ENCODE measurements at places on chromosomes 11 and 22. TPM values are rescaled to one million over a fixed set of nuclear protein-coding genes. Genes with fewer than 3 reads are reported as not detected.

DNA sequence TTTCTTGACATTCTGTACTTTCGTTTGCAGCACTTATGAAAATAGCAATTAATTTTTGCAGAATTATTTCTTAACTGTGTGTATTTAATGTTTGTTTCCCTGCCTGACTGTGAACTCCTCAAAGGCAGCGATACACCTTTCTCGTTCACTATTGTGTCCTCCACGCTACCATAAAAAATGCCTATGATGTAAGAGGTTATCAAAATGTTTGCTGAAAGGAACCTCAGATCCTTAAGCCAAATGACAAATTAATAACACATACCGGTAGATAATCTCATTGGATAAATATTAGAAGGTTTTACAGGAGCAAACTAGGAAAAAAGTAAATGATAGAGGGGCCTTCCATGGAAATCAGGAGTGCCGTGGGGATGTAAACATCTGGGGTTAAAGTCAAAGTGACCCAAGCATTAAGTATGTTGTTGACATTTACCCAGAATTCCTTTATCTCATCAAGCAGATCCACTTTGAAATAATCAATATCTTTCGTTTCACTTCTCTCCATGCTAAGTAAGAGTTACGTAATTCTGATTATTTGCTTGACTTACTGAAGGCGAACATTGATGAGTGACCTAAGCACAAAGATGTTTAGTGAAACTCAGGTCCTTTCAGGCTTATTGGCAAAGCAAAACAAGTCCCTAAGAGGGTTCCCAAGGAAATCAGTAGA lies 2.6 kb upstream of the OOSP3 start:
- H3K36me3 ChIP-seq: no peaks in the 10 kb centered on the region
- H3K4me1 ChIP-seq: no peaks in the 10 kb centered on the region
- no peak overlapping the region for H3K4me3 ChIP-seq
- H3K27ac ChIP-seq: no peak overlapping the region

- no peak overlapping the region for H3K27ac ChIP-seq
- no peaks in the 10 kb centered on the region for H3K4me1 ChIP-seq
- no peak for DNase-seq
- no peak overlapping the region for H3K4me3 ChIP-seq
- H3K27me3 ChIP-seq: no peaks in the 10 kb centered on the region
- no peaks in the 10 kb centered on the region for H3K36me3 ChIP-seq
Measured at GRCh38 chr11:120248551-120249278, 8.8 kb downstream of the POU2F3 start.

The CPT1B gene
- 43.6 TPM for total RNA-seq

- H3K4me1 ChIP-seq: no peaks in the 10 kb centered on the region
- H3K36me3 ChIP-seq: peaks cover 24% of the 10 kb centered on the region
- no peak overlapping the region for H3K4me3 ChIP-seq
- no peak for DNase-seq
Measured at GRCh38 chr11:59574467-59574866, 41.1 kb downstream of the OSBP start.

DNA sequence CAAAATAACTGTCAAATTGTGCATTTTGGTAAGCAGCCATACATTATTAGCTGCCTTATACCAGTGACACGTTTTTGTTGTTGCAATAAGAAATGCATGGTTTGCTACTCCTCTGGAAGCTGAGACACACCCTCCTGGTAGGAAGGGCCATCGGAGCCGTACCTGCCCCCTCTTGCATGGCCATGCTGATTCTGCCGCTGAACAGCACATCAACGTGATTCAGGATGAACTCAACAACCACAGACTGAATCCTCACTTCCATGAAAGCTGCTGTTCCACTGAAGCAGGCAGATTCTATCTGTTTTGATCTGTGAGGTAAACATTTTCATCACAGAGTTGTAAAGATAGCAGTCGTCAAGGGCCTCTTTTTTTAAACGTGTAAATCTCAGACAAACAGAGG lies 38.6 kb upstream of the TP53AIP1 start:
- no peaks in the 10 kb centered on the region for H3K27me3 ChIP-seq
- no peak for DNase-seq
- H3K27ac ChIP-seq: no peak overlapping the region
- H3K4me3 ChIP-seq: no peak overlapping the region
- H3K36me3 ChIP-seq: no peaks in the 10 kb centered on the region
- no peaks in the 10 kb centered on the region for H3K4me1 ChIP-seq

DNA sequence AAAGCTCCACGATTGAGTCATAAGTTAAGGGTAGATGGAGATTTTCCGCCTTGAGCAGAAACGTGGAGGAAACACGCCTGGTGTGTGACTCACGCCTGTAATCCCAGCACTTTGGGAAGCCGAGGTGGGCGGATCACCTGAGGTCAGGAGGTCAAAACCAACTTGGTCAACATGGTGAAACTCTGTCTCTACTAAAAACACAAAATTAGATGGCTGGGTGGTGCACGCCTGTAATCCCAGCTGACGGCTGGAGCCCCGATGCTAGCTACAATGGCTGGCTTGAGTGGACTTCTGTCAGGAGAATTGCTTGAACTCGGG lies 17.3 kb upstream of the DGCR8 start:
- no peak overlapping the region for H3K27ac ChIP-seq
- H3K27me3 ChIP-seq: no peaks in the 10 kb centered on the region

DNA sequence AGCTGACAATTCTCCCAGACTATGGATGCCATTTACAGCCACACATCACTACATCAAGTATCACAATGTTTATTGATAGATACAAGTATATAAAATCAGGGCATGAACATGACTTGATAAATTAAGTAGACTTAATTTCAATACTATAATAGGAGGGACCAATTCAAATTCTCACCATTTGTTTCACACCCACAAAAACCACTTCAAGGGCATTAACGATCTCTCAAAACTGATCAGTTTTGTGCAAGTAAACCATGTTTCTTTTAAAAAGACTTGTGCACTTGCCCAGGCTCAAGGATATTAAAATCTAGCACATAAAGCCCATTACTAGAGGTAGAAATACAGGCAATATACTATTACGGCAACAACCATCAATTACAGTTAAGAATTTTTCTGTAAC lies 11.7 kb downstream of the EIF4G2 start:
- H3K27ac ChIP-seq: no peak overlapping the region
- H3K36me3 ChIP-seq: peaks cover 55% of the 10 kb centered on the region
- no peaks in the 10 kb centered on the region for H3K27me3 ChIP-seq
- DNase-seq: no peak
- H3K4me1 ChIP-seq: peaks cover 65% of the 10 kb centered on the region

- no peaks in the 10 kb centered on the region for H3K36me3 ChIP-seq
- peaks cover 6% of the 10 kb centered on the region for H3K4me1 ChIP-seq
- H3K27me3 ChIP-seq: no peaks in the 10 kb centered on the region
- H3K4me3 ChIP-seq: no peak overlapping the region
- DNase-seq: no peak
Measured at GRCh38 chr11:123427405-123427804, 2.7 kb upstream of the GRAMD1B start.

- peaks cover 18% of the 10 kb centered on the region for H3K4me1 ChIP-seq
- H3K27ac ChIP-seq: no peak overlapping the region
- peaks cover 37% of the 10 kb centered on the region for H3K27me3 ChIP-seq
- peak overlapping the region; percentile 30 for H3K4me3 ChIP-seq
- H3K36me3 ChIP-seq: no peaks in the 10 kb centered on the region
- peak; percentile 19 for DNase-seq
Measured at GRCh38 chr11:16613512-16614381, 124.7 kb upstream of the C11orf58 start.

The FADS2 gene
- total RNA-seq: 7.2 TPM

DNA sequence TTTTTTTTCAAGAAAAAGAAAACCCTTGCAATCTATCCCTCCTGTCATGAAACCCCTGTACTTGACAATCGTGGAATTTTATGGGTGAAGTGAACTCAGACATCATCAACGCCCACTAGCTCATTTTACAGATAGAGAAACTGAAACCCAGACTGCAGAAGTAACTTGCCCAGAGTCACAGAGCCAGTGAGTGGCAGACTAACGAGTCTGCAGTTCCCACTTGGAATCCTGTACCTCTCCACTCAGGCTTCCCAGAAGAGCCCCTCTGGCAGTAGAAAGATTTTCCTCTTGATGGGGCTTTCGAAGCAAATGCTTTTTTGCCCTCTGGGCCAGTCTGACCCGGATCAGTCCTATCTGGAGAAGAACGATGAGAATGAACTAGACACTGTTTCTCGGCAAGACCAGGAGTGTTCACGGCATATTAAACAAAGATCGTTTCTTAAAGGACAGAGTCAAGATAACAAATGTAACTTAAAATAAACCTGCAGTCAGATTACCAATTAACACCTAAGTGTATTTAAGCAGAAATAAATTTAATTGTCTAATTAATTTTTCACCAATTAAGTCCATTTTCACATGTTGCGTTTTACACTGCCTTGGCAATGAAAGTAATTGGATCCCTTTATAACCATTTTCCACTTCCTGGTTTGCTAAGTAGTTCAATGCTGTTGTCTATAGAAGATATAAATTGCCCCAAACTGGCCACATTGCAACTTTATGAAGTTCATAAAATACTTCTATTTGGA lies 61.3 kb upstream of the CREB3L1 start:
- H3K36me3 ChIP-seq: no peaks in the 10 kb centered on the region
- no peak overlapping the region for H3K4me3 ChIP-seq
- no peak overlapping the region for H3K27ac ChIP-seq
- no peak for DNase-seq
- no peaks in the 10 kb centered on the region for H3K27me3 ChIP-seq

The CNTN5 gene
- not detected for total RNA-seq

The OR4A16 gene
- total RNA-seq: not detected

DNA sequence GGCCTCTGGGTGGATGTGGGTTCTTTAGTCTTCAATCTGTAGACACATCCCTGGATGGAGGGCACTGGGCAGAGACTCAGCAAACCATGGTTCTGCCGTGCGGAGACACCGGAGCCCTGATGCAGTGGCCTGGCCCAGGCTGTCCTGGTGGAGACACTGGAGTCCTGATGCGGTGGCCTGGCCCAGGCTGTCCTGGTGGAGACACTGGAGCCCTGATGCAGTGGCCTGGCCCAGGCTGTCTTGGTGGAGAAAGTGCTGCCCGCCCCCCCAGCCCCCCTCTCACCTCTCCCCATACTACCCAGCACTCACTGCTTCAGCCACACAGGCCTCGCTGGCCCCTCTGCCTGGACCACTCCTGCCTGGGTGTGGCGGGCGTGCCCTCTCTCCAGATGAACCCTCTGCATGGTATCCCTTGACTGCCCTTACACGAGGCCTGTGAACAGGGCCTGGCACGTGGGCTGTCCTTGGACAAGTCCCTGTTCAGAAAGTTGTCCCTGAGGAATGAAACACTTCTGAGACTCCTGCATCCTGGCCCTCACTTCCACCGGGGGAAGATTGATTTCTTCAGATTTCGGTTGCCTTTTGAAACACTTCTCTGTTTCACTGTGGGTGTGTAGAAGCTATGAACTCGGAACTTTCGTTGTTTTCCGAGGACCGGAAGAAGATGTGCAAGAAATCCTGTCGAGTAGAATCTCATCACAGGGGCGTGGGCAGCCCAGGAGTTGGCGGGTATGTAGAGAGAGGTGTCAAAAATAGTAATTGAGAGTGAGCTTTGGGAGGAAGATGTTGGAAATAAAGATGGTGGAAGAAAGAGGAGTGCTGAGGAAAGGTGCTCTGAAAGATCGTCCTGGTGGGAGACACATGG lies 26.2 kb downstream of the IGHMBP2 start:
- no peaks in the 10 kb centered on the region for H3K4me1 ChIP-seq
- H3K27ac ChIP-seq: no peak overlapping the region
- peaks cover 45% of the 10 kb centered on the region for H3K36me3 ChIP-seq
- DNase-seq: no peak
- no peak overlapping the region for H3K4me3 ChIP-seq

DNA sequence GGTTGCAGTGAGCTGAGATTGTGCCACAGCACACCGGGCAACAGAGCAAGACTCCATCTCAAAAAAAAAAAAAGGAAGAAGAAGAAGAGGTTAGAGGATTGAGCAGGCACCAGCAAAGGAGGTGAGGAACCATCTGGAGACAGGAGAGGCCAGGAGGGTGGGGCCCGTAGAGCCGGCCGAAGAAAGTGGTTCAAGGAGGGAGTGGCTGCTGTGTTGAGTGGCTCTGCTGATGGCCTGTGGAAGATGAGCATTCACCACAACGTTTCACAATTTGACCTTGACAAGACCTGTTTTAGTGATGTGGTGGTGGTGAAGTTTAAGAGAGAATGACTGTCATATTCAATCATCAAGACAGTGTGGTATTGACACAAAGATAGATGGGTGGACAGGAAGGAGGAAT lies 6.8 kb upstream of the CTSD start:
- no peaks in the 10 kb centered on the region for H3K36me3 ChIP-seq
- H3K4me1 ChIP-seq: peaks cover 11% of the 10 kb centered on the region
- DNase-seq: no peak
- no peak overlapping the region for H3K27ac ChIP-seq
- H3K27me3 ChIP-seq: no peaks in the 10 kb centered on the region

The CELSR1 gene
- 0.33 TPM for total RNA-seq

DNA sequence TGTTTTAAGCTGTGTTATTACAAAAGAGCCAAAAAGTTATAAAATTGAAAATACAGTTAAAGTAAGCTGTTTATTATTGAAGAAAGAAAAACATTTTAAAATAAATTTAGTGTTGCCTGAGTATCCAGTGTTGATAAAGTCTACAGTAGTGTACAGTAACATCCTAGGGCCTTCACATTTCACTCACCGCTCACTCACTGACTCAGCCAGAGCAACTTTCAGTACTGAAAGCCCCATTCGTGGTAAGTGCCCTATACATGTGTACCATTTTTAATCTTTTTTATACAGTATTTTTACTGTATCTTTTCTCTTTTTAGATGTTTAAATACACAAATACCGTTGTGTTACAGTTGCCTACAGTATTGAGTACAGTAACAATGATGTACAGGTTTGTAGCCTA lies 35.0 kb downstream of the POLD3 start:
- H3K4me1 ChIP-seq: no peaks in the 10 kb centered on the region
- H3K4me3 ChIP-seq: no peak overlapping the region
- no peaks in the 10 kb centered on the region for H3K36me3 ChIP-seq

DNA sequence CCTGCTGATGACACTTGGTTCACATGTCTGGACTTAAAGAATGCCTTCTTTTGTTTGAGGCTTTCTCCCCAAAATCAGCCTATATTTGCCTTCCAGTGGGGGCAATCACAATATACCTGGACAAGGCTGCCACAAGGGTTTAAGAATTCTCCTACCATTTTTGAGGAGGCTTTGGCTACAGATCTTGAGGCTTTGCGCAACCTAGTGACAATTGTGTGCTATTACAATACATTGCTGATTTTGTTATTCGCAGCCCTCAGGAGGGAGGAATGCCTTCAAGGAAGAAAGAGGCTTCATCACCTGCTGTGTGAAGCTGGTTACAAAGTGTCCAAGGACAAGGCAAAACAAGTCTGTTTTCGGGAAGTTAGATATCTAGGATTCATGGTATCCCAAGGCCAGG lies 50.8 kb upstream of the OR4C15 start:
- H3K36me3 ChIP-seq: no peaks in the 10 kb centered on the region
- no peaks in the 10 kb centered on the region for H3K27me3 ChIP-seq
- no peaks in the 10 kb centered on the region for H3K4me1 ChIP-seq
- no peak overlapping the region for H3K27ac ChIP-seq
- DNase-seq: no peak
